GM23338 (cell line): ENCODE measurements at places on chromosomes 3 and 15.

DNA sequence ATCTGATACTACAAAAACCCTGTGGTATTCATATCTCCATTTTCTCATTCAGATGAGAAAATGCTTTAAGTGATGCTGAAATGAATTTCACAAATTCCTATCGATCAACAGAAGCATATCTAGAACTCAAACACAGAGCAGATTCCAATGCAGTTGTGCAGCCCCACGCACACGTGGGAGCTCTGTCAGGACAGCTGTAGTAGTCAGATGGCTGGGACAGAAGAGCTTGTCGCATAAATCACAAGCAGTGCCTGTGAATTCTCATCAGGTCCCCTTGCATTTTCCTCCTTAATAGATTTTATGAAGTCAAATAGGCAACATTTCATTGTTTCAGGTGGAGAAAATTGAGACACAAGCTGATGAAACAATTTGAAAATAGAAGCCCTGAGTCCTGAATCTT, 792.3 kb downstream of the AGBL1 start:
- no peak for DNase-seq

DNA sequence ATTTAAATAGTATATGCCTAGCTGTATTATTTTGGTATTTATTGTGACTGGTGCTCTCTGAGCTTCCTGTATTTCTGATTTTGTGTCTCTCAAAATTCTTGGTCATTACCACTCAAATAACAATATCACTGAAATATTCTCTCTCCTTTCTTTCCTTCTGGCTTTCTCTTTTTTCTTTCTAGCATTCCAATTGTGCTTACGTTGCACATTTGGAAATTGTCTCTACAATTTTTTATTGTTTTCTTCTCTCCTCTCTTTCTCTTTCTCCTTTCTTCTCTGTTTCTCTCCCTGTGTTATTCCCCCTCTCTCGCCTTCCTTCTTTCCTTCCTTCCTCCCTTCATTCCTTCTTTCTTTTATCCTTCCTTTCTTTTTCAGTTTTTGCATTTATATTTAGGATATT, 89.6 kb upstream of the MCTP2 start:
- DNase-seq: no peak

DNA sequence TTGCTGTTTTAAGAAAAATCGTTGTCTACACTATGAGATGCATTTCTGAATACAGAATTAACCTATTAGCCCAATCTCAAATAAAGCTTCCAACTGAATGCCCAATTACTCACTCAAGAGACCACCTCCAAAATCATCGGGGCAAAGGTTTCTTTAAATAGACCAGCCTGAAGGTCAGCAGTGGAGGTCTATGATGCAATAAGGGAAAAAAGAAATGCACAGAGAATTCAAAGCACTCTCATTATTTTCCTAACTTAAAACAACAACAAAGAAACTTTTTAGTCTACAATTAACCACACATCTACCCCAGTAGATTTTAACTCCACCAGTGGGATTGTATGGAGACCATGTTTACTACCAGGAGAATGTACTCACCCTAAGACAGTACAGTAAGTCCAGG, 657.7 kb upstream of the CCDC54 start:
- no peak for DNase-seq

DNA sequence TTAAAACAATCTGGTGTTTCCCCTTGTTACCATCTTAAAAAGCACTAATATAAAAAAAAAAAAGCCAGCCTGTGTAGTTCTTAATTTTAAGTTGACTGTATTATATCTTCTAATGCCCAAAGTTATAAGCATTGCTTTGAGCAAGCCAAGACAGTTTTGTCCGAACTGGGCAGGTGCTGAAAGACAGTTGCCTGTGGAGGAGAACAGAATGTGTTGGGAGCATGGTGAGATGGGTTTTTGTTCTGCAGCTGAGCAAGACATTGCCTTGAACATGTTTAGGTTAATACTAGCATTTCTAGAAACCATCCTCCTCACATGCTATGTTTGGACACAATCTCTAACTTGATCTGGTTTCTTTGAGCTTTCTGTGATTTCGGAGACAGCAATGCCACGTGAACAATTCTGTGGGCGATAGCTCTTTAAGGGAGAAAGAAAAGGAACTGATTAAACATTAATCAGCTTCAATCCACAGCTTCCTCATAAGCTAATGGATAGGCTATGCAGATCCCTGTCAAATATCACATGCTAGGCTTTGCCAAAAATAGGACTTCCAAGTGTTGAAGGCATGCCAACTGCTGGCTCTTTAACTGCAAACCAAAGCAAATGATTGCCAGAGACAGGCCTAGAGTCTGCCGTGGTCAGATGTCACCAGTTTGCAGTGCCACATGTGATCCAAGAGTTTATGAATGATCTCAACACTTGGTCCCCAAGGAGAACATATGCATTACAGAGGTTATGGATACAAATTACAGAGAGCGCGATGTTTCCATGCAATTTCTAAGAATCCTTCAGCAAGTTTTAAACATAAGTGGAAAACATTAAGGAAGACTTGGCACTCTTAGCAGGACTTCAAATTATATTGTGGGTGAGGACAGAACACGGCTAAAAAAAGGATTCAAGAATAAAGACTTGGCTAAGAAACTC, 428.1 kb downstream of the ROBO2 start:
- no peak for DNase-seq

GRCh38 chr15:101047301-101047781, 128.2 kb downstream of the LRRK1 start:
- peak; percentile 55 for DNase-seq

GRCh38 chr3:49199239-49199899, 28.0 kb downstream of the KLHDC8B start:
- DNase-seq: peak; percentile 96

DNA sequence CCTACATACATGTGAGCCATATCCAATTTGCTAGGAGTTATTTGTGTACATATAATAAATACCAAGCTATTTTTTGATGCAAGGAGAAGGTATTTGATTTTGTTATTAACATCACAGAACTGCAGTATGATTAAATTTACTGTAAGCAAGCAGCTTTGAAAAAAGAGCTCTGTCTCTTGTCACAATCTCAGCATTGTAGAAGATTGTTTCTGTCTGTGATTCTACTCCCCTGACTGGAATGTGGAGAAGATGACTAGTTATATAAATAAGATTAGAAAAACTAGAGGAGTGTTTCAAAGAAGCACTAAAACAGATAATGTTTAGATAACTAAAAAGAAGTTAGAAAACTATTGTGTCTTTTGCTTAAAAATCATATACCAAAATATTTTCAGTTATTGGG, 17.1 kb upstream of the DCBLD2 start:
- DNase-seq: no peak

DNA sequence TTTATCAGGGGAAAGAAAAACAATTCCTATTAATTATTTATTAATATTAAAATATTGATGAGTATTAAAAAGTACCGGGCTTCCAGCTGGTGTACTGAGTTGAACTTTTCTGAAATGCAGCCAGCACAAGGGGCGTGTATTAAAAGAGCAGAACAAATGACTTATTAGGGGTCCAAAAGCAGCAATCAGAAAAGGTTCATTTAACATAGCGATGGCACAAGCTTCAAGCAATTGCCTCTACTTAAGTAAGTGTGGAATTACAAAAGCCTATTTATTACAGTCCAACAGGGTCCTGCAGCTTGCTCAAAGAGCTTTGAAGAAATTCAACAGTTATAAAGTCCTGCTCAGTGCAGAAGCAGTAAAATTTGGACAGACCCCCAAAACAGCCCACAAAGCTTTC, 285.6 kb downstream of the EPHA3 start:
- DNase-seq: no peak

DNA sequence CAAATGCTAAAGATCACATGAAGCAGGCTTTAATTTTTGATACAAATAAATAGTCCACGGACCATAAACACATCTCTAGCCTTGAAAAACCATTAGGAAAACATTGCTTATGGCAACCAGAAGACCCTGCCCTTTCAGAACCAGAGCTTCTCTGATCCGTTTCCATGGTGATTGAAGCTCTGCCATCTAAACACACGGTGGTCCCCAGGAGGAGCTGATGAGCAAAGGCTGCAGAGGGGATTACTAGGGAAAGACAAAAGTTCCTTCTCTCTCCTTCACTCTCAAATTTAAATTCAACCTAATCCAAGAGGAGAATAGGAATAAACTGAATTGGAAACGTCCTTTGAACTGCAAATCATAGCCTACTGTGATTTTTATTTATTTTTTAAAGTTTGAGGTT, 122.0 kb upstream of the ATP10A start:
- no peak for DNase-seq

DNA sequence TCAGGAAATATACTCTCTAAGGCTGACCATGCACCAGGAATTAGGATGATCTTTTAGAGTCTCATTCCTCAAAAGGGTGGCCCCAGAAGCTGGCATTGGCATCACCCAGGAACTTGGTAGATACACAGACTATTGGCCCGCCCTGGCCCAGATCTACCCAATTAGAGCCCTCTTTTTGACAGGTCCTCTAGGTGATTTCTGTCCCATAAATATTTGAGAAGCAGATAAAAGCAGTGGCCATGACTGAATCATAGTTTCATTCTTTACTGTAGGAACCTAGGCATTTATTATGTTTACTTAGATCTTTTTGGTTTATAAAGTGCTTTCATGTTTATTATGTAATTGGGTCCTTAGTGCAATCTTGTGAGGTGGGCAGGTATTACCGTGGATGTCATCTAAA, 7.6 kb downstream of the TLNRD1 start:
- DNase-seq: no peak

DNA sequence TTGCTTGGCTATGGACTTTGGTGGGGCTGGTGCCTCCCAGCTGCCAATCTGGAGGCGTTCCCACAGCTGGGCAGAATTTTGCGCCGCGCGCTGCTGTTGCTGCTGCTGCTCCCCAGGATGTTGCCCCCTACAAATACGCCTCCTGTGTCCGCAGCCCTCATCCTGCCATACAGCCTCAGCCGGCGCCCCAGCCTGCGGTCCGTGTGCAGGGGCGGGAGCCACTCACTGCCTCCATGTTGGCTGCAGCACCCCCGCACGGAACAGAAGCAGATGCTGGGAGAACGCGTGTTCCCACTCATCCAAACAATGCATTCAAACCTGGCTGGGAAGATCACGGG, 197.7 kb upstream of the MCTP2 start:
- no peak for DNase-seq

DNA sequence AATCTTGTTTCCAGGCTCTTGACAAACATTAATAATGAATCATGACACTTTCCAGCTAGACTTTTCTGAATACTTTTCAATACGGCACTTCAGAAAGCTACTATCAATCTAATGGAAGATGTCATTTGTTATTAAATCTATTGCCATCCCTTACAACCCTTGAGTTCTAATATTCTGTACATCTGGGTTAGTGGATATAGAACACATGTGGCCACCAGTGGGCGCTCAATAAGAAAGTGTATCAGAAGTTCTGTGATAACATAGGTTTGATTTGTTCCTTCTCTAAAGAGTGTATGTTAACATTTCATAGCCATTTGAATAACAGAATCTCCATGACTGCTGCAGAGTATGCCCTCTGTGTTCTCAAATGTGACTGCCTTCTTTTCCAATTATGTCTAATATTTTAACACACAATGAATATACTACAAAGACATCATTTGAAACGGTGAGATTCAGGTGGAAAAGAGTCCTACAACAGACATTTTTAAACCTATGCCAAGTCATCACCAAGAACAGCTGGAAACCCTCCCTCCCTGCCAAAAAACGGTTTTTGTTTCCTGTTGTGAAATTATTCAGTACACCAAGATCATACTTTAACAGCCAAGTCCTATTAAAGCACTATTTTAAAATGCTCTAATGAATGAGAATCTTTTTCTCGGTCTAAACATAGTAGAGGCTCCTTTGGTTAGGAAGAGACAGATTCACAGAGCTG, 22.2 kb downstream of the ALDH1A2 start:
- DNase-seq: peak; percentile 51

GRCh38 chr3:11908981-11909698, 62.5 kb upstream of the TAMM41 start:
- no peak for DNase-seq

- DNase-seq: no peak
Measured at GRCh38 chr3:62132027-62132602, 241.2 kb downstream of the FEZF2 start.

DNA sequence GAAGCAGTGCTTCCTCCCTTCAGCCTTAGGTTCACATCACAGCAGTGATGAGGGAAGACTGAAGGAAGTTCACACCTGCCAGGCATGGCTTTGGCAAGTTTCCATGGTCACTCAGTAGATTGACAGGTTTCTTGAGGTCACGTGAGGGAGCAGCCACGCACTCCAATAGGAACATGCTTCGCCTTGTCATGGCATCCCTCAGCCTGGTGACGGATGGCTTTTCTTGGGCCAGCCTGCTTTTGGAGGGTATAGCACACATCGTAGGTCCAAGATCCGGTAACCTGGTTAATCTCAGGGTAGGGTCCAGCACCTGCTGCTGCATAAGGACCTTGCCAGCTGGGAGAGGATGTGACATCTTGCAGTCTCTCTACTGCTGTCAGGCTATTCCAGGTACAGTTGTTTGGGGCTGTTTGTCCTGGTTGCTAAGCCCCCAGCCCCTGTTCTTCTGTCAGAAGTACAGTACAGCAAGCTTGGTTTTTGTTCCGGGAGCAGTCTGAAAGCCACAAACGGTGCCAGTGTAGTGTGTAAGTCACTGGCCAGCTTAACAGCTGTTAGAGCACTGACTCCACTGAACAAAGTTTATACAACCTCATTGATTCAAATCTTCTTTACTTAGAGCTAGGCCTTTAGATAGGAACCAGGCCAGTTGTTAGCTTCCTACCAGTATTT, 42.3 kb downstream of the PSMD6 start:
- no peak for DNase-seq

DNA sequence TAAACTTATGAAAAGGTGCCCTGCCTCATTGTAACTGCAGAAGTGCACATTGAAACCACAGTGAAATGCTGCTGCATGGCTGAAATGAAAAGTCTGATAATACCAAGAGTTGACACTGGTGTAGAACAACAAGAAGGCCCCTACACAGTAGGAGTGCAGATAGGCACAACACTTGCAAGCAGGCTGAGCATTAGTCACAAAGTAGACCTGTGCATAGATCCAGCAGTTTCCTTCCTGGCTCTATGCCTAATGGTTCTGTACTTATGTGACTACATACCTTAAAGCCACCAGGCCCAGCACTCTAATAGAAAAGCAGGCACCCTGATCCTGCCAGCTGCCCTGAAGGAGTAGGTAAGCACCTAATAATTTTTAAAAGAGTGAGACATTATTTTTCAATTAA, 41.8 kb downstream of the PRR23E start:
- DNase-seq: no peak

DNA sequence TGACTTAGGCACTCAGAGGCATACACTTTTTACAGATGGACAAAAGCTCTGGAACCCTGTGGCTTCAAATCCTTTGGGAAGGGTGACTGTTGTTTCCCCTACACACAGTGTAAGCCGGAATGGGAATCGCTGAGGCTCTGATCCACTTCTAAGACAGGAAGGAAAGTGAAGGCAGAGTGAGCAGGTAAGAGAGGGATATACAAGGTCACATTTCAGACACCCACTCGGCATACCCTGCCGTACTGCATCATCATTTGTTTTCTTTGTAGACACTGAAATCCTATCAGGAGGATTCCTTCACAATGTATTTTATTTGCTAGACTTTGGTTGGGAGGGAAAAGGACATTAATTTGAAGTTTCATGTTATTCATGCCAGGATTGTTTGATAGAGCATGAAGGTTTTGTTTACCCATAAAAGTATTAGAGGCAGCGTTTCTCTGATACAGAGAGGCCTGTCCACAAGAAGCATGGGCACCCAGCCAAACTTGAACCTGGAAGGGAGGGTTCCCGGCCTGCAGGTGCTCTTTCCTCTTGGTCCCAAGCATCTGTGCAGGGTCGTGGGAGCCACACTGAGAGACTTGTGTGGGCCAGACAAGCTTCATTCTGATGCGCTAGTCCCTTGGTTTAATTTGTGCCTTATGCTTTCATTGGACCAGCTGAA, 21.9 kb upstream of the POLR2M start:
- DNase-seq: no peak
